ENCODE measurements at places on chromosomes 6 and 20.

GRCh38 chr6:85240787-85241385, 209.0 kb upstream of the NT5E start:
- no peak for DNase-seq

- DNase-seq, result no peak
Observed at GRCh38 chr6:36720251-36721141, 22.9 kb downstream of the RAB44 start.

DNA sequence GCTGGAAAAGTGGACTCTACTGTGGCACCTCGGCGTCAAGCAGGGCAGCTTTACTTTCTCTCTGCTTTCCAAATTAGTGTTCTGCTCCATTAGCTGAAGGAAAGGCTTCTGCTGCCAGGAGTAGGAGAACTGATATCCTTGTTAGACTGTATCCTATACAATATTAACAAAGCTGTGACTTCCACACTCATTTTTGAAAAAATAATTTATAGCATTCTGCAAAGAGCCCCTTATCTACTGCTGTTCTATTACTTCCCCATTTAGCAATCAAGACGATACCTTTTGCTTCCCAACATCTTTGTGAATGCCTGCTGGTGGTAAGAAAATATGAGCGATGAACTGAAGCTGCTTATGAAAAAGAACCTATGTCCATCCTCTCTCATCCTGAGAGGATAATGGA, 151.1 kb downstream of the UBE3D start:
- DNase-seq, result no peak

- no peak for DNase-seq
Observed at GRCh38 chr6:39786649-39787048, 5.5 kb upstream of the DAAM2 start.

DNA sequence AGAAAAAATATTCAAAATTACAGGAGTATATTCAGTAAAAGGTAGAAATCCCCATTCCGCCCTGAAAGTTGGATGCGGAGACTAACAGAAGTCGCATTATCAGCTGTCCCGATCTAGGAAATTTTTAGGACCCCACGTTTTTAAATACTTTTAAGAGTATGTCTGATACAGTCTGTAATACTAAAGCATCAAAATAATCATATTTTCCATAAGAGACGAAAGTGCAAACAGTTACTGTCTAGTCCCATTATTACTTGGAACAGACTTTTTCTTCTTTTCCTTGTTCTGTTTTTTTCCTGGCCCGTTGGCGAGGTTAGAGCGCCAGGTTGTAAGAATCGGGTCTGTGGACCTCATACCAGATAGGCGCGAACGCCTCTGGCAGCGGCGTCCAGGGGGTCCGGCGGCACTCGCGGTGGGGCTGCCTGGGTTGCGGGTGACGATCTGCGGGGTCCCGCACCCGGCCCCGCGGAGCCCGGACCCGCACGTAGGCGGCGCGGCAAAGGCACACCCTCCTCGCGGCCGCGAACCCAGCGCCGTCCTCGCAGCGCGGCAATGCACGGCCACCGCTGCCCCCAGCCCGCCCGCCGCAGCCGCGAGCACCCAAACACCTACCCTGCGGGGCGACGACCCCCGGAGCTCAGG, 460 bp downstream of the PLAGL1 start:
- no peak for DNase-seq

GRCh38 chr6:80340280-80340679, 233.8 kb downstream of the BCKDHB start:
- no peak for DNase-seq

DNA sequence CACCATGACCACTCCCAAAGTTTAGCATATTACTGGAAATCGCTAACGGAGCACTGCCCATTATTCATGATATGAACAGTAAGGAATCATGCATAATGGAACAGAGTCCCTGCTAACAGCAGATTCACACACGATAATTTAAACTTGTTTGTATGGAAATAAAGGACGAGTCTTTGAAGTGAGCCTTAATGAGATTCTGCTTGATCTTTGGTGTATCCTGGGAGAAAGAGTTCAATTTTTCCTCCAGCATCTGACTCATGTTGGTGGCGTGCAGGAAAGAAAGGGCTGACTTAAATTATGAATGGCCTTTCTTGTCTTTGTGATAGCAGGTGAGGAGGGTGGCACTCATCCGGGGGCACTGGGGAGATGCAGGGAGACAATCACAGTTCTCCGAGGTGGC, 194.6 kb downstream of the ZNF217 start:
- DNase-seq, result no peak
